ENCODE measurements at places on chromosomes 1 and 21.

DNA sequence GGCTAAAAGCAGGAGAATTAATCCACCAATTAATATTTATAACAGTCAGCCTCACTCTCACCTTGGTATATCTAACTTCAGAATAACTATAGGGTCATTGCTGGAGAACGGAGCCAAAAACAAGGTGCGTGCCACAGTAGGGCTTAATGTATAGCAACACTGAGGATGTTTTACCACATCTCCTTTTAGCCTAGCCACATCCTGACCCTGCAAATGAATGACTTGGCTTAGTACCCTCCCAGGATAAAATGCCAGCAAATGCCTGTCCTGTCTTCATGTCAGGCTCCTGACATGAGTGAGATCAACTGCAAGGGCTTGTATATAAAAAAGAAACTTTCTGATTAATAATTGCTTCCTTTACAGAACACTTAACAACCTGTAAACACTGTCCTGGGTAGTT lies 2.7 kb upstream of the CDC42BPA start:
- DNase-seq = no peak

- DNase-seq = no peak
Observed at GRCh38 chr1:152878042-152878441, at the start of gene SMCP. Gene SMCP, plus strand, starts transcription at chr1:152878322. Its CDS starts 6,101 bp downstream, at chr1:152884423.

- DNase-seq = no peak
Observed at GRCh38 chr1:223219318-223219635, 76.2 kb upstream of the TLR5 start.

- no peak for DNase-seq
Observed at GRCh38 chr1:28535180-28535579, 17.7 kb upstream of the TRNAU1AP start.

GRCh38 chr1:7953850-7954609 lies 7.5 kb upstream of the PARK7 start:
- DNase-seq = peak; percentile 52

DNA sequence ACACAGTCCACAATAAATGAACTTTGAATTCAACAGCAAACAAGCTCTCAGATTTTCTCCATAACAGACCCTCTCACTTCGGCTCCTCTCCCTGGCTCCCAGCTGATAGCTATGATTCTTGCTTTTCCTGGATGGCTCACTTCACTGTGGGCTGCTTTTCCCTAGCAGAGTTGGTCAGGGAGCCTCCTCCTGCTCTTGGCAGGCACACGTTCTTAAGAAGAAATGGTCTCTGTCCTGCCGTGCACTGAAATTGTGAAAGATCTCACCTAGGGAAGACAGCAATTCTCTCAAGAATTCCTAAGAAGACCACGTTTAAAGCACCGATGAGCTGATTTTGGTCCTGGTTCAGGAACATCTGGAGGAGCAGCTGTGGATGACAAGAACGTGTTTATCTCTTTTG lies 148.5 kb upstream of the KCNK2 start:
- no peak for DNase-seq

DNA sequence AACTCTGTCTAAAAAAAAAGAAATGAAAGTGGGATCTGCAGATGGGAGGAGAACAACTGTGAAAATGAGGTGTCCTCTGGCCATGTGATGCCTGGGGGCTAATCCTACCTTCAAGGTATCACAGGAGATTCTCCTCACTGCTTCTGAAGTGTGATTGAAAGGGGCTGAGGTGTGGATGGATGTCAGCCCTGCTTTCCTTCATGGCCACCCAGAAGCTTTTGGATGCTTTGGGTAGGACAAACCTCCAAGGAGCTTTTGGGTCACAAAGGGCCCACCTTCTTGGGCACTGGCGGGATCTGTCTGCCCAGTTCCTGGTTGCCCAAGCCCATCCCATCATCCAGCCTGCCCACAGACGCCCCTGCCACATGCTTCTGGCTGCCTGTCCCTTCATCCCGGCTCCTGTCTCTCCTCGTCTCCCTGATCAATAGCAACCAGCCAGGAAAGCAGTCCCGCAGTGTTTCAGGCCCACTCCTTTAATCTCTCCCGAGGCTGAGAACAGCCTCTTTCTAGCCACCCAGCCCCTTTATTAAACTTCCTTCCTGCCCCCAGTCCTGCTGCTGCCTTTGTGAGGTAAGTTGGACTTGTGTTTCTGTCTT lies 87.2 kb downstream of the MAN1C1 start:
- no peak for DNase-seq

- DNase-seq = no peak
Observed at GRCh38 chr1:51686450-51686849, 69.6 kb downstream of the OSBPL9 start.

GRCh38 chr1:229381234-229381633 lies 38.4 kb upstream of the CCSAP start:
- DNase-seq = no peak

DNA sequence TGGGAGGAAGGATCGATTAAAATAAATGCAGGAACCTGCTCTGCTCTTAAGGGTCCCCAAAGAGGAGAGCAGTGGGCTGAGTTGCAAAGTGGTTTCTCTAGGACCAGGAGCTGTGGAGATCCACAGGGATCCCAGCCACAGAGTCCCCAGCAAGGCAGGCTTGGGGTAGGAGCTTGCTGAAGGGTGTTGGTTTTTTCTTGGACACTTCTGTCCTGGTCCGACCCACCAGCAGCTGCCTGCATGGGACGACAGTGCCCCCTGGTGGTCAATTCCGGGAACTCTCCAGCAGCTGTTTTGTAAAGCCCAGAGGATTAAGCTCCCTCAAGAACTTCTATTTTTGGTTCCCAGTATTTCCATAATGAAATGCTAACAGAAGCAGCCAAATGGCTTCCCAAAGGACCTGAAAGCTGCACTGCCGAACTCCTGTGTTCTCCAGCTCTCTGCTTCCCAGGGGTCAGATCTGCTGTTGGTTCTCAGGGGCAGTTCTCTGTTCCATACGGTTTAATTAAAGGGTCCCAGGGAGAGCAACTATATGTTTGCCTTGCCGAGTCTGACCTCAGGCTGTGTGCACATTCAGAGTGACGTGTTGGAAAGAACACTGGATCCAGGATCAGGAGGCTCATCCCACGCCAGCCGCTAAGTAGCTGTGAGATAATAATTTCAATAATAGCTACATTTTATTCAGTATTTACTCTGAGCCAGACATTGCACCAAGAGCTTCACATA lies 23.2 kb downstream of the NENF start:
- peak; percentile 56 for DNase-seq

- DNase-seq = no peak
Observed at GRCh38 chr1:180033390-180033789, 78.8 kb downstream of the CEP350 start.

GRCh38 chr1:241716915-241717656 lies 65.0 kb downstream of the WDR64 start:
- DNase-seq = no peak

DNA sequence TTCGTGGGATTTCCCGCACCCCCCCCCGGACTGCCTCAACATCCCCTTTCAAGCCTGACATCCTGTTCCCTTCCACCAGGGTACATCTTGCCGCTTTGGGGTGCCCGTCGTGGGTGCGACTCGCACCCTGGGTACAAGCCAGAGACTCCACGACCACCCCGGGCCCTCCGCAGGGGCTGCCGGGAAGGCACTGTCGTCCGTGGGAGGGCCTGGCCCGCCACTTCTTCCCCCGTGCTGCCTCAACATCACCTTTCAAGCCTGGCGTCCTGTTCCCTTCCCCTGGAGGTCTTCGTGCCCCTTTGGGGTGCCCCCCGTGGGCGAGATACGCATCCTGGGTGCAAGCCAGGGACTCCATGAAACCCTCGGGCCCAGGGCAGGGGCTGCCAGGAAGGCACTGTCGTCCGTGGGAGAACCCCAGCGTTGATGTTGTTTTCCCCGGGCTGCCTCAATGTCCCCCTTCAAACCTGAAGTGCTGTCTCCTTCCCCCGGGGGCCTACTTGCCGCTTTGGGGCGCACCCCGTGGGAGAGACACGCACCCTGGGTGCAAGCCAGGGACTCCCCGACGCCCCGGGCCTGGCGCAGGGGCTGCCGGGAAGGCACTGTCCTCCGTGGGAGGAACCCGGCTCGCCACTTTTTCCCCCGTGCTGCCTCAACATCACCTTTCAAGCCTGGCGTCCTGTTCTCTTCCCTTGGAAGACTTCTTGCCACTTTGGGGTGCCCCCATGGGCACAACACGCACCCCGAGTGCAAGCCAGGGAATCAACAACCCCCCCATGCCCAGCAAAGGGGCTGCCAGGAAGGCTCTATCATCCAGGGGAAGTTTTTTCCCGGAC lies 138.6 kb downstream of the LIPI start:
- DNase-seq = no peak

GRCh38 chr1:145886390-145886789 lies 724 bp upstream of the ANKRD35 start:
- DNase-seq = no peak

GRCh38 chr1:213419401-213420030 lies 368.5 kb downstream of the RPS6KC1 start:
- DNase-seq = no peak

GRCh38 chr1:50705041-50705440 lies 255.0 kb downstream of the FAF1 start:
- DNase-seq = no peak

- DNase-seq = no peak
Observed at GRCh38 chr21:28311411-28312190, 681.1 kb downstream of the LTN1 start.

DNA sequence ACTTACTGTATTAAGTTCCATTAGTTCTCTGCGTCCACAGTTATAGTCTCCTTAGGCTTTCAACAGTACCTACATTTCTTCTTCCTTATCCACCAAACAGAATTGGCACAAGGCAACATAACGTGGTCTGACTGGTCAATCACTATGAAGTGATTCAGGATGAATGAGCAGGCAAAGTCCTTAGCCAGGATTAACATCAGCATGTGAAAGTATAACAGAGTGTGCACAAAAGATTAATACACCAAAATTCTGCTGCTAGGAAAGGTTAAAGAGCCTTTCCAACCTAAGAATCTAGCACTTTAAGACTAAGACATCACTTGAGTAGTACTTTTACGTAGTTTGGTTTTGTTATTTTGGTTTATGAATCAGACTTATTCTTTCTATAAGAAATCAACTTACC lies 15.8 kb downstream of the DEPDC1 start:
- DNase-seq = no peak

DNA sequence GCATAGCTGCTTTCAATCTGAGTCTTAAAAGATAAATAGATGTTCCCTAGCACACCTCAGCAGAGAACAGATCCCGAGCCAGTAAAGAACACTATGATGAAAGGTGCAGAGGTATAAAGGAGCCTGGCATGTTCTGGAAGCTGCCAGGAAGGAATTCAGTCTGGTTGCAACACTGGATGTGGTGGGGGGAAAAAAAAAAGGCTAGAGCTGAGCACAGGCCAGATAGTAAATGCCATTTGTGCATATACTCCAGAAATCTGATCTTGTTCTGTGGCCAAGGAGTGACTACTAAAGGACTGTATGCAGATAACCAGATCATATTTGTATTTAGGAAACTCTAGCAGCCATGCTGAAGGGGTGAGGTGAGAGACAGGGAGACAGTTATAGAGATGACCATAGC lies 240.3 kb downstream of the VAV3 start:
- peak; percentile 43 for DNase-seq

GRCh38 chr1:44035726-44036408 lies 4.6 kb upstream of the SLC6A9 start:
- DNase-seq = no peak

DNA sequence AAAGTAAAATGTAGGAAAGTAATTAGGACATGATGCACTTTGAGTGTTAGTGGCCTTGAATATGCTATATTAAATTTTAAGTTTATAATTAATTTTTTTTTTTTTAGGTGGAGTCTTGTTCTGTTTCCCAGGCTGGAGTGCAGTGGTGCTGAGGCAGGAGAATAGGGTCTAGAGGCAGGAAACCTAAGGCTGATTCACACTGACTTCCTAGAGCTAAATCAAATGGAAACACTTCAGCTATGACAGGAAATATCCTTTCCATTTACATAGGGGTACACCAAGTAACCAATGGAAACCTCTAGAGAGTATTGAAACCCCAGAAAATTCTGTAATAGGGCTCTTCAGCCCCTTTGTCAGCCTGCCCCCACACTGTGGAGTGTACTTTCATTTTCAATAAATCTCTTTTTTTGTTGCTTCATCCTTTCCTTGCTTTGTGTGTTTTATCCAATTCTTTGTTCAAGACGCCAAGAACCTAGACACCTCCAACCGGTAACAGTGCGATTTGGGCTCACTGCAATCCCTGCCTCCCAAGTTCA lies 17.9 kb upstream of the THRAP3 start:
- no peak for DNase-seq

GRCh38 chr1:23403038-23403336 lies 21.6 kb downstream of the TCEA3 start:
- DNase-seq = no peak

DNA sequence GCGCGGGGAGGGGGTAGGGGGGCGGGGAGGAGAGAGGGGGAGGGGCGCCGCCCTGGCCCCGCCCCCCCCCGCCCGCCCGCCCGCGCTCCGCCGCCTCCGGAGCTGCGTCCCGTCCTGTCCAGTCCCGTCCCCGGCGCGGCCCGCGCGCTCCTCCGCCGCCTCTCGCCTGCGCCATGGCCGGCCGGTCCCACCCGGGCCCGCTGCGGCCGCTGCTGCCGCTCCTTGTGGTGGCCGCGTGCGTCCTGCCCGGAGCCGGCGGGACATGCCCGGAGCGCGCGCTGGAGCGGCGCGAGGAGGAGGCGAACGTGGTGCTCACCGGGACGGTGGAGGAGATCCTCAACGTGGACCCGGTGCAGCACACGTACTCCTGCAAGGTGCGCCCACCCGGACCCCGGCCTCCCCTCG lies at the start of gene AGRN:
Gene AGRN, plus strand, starts transcription at position 121 of the 405 bp plus-strand sequence. Its CDS starts 53 bp downstream, at position 174.
- DNase-seq = no peak

DNA sequence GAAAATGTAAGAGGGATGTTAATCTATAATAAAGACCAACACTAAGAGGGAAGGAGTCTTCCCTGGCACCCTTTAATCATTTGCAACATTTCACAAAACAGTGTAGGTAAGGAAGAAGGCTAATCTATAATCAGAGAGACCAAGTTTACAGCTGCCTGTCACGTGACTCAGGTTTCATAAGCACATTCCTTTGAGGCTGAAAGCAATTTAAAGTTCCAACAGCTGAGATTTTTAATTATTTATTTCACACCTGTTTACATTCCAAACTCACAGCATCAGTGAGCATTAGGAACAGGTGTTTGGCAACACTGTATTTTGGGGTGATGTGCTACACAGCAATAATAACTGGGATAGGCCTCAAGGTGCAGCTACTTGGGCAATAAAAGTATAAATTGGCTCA lies 75.7 kb upstream of the PGBD5 start:
- DNase-seq = no peak

DNA sequence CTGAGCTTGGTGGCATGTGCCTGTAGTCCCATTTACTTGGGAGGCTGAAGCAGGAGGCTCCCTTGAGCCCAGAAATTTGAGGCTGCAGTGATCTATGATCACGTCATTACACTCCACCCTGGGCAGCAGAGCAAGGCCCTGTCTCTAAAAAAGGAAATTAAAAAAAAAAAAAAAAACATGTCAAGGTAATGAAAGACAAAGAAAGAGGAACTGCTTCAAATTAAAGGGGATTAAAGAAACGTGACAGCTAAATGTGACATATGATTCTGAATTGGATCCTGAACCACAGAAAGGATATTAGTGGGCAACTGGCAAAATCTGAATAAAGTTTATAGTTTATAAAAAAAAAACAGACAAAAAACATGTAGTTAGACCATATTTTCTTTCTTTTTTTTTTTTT lies 3.8 kb upstream of the C2CD4D start:
- DNase-seq = no peak

- DNase-seq = no peak
Observed at GRCh38 chr1:237043846-237044636, 2.1 kb downstream of the RYR2 start.

- no peak for DNase-seq
Observed at GRCh38 chr1:65084066-65084465, 63.9 kb upstream of the AK4 start.

Data from AG09309 (cell line).